ENCODE measurements at places on chromosomes 13 and 19.

DNA sequence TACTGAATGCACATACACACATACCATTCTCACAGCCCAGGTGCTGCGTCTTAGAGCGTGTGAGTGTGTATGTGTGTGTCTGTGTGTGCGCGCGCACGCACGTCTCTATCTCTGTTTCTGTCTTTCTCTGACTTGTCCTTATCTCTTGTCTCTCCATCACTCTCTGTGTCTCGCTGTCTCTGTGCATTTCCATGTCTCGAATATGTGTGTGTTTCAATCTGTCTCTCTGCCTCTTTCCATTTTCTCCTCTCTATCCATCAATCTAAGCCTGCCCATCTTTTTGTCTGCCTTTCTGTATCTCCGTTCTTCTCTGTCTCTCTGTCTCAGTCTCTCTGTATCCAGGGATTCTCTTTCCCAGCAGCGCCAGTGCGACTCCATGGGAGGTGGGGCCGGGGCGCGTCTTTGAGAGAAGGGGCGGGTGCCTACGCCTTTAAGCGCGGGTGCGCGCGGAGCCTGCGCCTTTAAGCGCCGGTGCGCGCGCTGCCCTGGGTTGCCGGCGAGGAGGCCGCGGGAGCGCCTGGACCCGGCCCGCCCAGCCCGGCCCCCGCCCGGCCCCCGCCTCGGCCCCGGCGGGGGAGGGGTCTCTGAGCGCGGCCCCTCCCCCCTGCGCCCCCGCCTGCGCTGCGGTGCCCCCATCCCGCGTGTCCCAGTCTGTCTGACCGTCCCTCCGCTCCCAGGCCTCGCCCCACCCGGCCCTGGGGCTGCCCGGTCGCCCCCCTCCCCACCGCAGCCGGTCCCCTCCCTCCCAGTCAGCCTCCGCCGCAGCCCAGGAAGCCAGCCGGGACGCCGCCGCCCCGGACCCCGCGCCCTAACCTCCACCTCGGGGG is at the start of gene LRFN3:
TSS of gene LRFN3 (plus strand) at position 464 of the 827 bp plus-strand sequence. CDS start 3,052 bp downstream, outside the sequence.
- DNase-seq: peak; percentile 79

DNA sequence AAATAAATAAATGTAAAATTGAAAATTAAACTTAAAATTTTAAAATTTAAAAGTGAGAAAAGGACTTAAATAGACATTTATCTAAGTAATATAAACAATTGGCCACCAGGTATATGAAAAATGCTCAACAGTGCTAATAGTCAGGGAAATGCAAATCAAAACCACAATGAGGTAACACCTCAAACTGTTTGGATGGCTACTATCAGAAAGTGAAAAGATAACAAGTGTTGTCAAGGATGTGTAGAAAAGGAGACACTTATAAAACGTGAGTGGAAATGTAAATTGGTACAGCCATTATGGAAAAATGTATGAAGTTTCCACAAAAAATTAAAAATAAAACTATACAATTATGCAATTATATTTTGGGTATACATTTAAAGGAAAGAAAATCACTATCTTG is 752.2 kb downstream of the EFNB2 start:
- no peak for DNase-seq

- no peak for DNase-seq
Observed at GRCh38 chr19:38949580-38950367, 19.0 kb downstream of the MRPS12 start.

DNA sequence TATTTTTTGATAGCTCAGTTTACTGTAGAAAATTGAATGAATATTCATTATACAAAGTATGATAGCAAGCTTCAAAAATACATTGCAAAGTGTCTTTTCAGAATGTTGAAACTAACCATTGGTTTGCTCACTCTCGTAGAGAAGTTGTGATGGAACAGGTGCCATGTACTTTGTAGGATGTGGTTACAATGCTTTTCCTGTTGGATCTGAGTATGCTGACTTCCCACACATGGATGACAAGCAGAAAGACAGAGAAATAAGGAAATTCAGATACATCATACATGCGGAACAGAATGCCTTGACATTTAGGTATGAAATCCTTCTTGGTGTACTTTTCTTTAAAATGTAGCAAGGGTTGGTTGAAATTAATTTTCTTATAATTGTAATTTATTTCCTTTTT is 30.5 kb downstream of the CDADC1 start:
- DNase-seq: no peak

DNA sequence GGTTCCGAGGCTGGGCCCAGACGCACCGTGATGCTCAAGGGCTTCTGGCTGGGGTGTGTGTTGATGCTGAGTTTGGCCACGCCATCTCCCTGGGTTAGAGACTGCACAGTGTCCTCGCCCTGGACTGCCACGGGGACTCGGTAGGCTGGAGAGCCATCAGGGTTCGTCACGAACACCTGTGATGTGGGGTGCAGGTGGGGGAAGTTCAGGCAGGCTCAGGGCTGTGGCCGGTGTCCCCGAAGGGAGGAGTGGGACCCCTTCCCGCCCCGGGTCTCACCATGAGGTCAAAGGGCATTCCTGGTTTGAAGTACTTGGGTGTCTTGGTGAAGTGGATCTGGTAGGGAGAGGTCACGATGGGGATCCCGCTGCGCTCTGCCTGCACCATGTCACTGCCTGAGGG is 8.2 kb downstream of the C3 start:
- DNase-seq: no peak

DNA sequence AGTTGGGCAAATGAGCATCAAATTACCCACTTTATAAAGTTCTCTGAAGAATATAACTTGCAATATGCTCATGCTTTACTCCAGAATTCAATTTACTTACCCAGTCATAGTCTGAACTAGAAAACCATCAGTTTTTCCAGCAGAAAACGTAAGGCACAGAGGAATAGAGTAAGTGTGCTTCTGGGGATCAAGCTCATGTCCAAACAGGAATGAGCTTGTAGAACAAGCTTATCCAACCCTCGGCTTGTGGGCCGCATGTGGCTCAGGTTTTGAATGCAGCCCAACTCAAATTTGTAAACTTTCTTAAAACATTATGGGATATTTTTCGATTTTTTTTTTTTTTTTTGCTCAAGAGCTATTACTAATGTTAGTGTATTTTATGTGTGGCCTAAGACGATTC is 308.5 kb upstream of the KLF12 start:
- DNase-seq: no peak

DNA sequence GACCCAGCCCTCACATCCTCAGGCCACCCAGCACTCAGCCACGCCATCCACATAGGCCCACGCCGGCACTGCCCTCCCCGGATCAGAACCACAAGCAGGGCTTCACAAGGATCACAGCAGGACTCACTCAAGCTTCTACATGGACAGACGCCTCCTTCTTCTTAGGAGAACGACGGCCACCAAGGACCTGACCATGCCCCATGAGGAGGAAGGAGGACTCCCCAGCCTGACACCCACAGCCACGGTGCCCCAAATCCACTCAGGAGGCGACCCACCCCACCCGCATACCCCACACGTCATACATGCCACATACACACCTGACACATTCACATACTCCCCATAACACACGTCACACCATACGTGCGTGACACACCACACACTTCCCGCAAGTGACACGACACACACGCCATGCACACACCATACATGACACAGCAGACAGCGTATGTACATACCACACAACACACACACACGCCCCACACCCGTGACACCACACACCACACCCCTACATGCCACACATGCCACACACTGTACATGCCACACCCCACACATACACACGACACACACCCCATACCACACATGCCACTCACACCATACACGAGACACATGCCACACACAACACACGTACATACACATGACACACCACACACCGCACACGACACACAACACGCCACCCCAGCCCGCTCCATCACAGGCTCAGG is 50.4 kb downstream of the MLLT1 start:
- DNase-seq: no peak

GRCh38 chr19:41264581-41265394 is 616 bp downstream of the HNRNPUL1 start:
- peak; percentile 76 for DNase-seq

DNA sequence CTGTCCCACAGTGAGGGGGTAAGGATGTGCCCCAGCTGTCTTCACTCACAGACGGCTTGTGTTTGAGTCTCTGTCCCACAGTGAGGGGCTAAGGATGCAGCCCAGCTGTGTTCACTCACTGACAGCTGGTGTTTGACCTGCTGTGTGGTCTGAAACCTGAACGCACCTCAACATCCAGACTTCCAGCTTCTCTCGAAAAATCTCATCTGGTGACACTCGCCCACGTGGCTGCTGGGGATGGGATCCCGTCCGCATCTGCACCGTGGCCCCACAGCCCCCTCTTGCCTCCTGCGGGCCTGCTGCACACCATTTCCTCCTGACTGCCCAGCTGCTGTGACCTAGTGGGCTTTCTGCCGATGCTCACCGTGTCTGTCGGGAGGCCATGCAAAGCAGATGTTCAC is 27.3 kb downstream of the CHAF1A start:
- DNase-seq: no peak

DNA sequence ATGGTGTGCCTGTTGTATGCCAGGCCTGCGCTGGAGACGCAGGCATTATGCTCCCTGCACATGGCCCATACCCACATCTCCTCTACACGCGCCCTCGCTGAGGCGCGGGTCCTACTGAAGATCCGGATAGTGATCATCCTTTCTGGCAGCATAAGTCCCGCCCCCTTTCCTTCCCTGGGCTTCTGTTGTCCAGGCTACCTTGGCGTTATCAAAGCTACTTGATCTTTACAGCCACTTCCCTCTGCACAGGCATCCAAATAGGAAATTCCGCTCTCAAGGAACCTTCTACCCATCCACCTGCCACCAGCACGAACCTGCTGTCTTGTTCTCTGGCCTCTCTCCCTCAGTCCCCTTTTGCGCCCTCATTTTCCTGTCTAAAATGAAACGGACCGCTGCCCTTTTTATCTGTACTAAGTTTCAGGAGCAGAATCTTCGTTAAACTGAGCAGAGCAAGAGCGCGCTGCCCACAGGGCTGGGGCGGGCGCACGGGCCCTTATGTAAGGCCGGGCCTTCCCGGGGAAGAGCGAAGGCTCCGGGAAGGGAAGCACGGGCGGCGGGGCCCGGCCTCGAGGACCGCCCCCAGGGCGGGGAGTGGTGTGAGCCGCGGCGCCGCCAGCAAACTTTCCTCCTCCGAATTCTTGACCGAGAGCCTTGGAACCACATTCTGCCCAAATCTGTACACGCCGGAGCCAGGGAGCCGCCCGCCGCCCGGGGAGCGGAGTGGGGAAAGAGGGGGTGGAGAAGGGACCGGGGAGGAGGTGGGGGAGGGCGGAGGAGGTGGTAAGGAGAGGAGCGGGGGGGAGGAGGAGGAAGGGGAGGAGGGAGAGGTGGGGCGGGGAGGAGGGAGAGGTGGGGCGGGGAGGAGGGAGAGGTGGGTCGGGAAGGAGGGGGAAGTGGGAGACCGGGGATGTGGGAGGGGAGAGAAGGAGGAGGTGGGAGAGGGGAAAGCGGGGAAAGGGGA is 920 bp upstream of the UBE2L5 start:
- peak; percentile 74 for DNase-seq

DNA sequence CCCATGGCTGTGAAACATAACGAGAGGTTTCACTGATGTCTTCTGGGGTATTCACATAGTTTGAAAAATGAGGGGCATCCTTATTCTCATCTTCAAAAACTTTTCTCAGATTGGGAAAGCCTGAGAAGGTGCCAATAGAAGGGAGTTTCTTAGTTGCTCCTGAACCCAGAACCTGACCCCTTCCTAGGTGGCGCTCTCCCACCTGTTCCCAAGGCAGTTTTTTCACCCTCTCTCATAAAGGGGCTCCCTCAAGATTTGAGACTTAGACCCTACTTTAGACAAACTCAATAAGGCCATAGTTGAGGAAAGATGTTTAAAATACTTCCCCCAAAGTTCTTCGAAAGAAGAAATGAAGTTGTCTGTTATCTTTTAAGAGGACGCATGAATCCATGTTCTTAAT is 142.2 kb downstream of the FGF9 start:
- DNase-seq: no peak

- DNase-seq: no peak
Observed at GRCh38 chr13:45215392-45216077, 14.7 kb upstream of the KCTD4 start.

DNA sequence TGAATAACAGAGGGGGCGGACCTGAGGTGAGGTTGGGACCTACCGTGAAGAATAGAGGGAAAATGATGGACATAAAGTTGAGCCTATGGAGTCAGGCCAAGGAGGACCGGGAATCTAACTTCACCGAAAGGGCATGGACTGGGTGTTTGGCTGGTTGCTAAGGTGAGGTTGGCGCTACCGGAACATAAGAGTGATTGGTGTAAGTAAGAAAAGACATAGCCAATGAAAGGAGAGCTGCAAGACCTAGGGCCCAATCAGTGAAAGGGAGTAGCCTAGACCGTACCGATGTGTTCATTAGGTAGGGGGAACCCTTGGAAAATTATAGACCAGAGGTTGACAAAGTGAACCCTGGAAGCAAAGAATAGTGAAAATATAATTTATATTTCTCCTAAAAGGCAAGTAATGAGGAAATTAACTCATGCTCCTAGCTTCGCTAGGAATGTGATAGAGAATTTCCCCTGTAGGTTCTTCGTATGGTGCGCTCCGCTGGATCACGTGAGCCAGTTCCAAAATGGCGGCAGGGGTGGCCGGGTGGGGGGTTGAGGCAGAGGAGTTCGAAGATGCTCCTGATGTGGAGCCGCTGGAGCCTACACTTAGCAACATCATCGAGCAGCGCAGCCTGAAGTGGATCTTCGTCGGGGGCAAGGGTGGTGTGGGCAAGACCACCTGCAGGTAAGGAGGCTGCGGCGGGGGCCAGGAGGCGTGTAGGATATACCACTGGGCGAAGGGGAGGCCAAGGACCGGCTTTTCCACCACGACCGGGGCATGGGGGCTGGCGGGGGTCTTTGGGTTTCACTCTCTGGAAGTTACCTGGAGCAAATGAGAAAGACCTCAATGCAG is at the start of gene GET3:
TSS of gene GET3 (plus strand) at position 503 of the 840 bp plus-strand sequence. CDS start at position 512, 9 bp downstream.
- DNase-seq: peak; percentile 92

DNA sequence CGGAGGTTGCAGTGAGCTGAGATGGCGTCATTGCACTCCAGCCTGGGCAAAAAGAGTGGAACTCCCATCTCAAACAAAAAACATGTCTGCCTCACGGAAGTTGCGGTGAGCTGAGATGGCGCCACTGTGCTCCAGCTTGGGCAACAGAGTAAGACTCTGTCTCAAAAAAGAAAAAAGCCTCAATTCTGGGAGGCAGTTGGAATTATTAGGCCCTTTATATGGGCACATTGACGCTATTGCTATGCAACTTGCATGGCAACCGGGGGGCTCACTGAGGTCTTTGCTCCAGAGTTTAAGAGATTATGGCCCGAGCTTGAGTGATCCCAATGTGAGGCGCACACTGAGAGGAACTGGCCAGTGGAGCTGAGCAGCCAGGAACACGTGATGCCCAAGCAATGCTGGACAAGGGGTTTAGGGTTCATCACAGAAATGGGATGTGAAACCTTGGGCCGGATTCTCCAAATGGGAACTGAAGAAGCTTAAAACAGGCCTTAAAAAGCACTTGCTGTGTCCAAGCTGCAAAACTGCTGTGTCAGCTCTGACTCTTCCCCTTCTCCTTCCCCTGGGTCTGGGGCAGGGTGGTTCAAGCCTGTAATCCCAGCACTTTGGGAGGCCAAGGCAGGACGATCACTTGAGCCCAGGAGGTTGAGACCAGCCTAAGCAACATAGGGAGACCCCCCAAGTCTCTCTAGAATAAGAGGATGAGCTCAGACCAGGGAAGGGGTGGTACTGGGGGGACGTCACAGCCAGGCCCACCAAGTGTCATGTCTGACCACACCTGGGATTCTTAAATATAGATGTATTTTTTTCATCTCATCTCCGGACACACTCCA is 2.5 kb downstream of the FTL start:
- no peak for DNase-seq

GRCh38 chr19:3766520-3766919 is 4.0 kb downstream of the MRPL54 start:
- no peak for DNase-seq

Data from DND-41 (cell line).